ENCODE measurements at places on chromosomes 7 and 10. TPM values are rescaled to one million over a fixed set of nuclear protein-coding genes. Genes with fewer than 3 reads are reported as not detected.

DNA sequence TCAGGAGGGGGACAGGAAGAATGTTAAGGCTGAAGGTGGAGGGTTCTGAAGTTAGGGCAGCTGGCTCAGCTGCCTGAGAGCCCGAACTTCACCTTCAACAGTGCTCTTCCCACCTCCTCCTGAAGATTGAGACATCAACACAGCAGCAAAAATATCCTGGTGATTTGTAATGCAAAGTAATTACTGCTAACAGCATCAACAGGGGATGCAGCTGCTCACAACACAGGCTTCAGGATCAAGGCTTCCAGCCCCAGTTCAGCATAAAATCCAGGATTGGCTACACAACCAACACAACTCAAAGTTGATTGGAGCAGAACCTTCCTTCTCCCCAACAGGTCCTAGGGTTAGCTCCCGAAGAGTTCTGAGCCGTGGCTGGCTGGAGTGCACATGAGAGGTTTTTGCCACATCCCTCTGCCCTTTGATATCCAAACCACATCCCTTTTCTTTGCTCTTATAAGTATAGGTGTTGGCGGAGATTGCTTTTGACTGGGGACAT is 242.4 kb downstream of the KIAA1217 start:
- DNase-seq: no peak

GRCh38 chr10:74034301-74034700 is 36.4 kb downstream of the VCL start:
- no peak for DNase-seq

Gene LAMB1
- 180 TPM for total RNA-seq

Gene ANKRD2
- total RNA-seq: not detected

GRCh38 chr7:114949231-114949630 is 27.3 kb downstream of the MDFIC start:
- DNase-seq: no peak

DNA sequence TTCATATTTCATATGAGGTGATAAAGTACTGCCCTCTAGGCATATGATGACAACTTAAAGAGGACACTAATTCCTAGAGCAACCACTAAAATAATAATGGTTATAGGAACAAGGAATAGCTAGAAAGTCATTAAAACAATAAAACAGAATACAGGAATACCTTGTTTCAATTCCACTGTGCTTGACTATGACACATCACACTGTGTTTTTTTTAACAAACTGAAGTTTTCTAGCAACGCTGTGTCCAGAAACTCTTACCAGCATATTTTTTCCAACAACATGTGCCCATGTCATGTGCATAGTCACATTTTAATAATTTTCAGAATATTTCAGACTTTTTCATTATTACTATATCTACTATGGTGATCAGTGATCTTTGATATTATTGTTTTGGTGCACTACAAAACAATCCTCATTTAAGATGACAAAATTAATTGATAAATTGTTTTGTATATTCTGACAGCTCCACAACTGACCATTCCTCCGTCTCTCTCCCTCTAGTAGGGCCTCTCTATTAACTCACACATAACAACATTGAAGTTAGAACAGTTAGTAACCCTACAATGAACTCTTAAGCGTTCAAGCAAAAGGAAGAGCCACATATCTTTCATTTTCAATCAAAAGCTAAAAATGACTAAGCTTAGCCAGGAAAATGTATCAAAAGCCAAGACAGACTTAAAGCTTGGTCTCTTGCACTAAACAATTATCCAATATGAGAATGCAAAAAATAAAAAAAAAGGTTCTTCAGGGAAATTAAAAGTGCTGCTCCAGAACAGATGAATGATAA is 85.8 kb downstream of the SNX13 start:
- no peak for DNase-seq

DNA sequence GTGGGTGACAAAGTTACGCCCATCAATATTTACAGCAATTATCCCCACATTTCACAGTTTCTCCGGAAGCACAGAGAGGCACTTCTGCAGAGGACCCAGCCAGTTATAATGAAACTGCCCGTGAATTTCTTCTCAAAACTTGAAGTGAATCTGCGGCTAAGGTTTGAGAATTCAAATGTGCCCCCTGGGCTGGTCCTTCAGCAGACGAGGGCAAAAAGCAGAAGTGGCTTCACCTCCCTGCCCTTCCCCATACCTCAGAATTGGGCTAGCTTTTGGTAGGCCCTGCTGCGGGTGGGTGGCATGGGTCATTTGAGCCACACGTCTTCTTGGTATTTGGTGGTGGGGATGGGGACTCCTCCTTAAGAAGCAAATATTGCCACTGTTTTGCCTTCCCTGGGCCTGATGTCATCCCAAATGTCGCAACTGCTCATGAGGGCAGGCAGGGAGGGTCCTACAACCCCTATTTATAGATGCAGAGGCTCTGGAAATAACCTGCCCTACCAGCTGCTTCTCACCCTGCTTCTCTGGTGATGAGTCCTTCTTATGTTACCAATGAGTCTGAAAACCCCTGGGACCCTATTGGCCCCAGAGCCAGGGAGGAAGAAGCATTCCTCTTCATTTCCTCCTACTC is 16.6 kb upstream of the WDFY4 start:
- no peak for DNase-seq

DNA sequence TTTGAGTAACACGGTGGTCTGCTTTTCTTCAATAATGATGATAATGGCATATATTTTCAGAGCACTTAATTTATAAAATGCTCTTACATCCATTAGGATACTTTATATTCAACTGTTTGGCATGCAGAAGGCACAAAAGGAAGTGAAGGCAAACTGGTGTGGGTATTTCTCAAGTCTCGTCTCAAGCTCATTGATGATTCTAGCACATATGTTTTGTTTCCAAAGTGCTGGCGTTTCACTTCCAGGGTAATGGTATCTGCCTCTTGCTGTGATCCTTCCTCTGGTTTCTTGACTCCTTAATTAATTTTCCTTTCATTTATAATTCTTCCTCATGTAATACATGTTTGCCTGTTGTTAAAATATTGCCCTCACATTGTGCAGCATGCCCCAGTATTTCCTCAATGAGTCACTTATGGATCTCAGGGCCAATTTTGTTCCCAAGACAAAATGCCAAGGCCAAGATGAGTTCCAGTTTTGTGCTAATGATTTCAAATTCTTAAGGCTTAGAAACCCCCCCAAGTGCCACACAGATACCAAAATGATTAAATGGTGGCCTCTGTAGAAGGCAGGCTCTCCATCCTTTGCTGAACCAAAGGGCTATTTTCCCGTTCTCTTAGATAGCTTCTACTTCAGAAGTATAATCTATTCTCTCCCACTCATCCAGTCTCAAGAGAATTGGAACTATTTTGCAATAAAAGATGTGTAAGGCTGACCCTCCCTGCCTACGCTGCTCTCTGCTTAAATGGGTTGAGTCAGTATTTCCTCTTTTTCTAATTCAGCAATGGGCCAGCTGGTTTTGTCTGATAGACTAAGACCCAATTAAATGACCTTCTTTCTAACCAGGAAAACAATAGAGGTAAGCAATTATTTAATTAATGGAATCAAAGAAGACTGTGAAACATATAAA is 171.2 kb downstream of the ZNF365 start:
- DNase-seq: peak; percentile 17

- DNase-seq: no peak
These were observed 34.5 kb downstream of the MTPN start for GRCh38 chr7:135942614-135943013.

DNA sequence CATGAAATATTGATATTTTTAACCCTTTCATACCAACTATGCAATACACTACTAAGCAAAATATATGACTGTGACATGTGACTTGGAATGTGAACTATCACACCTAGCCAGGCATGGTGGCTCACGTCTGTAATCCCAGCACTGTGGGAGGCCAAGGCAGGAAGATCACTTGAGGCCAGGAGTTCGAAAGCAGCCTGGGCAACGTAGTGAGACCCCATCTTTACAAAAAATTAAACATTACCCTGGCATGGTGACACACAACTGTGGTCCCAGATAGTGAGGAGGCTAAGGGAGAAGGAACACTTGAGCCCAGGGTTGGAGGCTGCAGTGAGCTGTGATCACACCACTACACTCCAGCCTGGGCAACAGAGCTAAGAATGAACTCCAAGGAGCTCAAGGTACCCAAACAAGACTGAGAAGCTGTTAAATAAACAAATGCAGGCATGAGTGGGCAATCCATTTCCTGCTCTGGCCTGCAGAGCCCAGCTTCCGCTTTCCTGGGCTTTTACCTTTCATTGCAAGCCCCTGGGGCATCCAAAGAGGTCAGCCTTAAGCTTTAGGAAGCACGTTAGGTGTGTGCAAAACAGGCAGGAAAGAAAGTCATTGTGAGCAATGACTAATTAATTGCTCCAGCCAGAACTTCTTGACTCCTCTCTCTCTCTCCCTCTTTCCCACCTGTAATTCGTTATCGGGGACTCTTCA is 162.1 kb upstream of the FOXK1 start:
- DNase-seq: no peak

DNA sequence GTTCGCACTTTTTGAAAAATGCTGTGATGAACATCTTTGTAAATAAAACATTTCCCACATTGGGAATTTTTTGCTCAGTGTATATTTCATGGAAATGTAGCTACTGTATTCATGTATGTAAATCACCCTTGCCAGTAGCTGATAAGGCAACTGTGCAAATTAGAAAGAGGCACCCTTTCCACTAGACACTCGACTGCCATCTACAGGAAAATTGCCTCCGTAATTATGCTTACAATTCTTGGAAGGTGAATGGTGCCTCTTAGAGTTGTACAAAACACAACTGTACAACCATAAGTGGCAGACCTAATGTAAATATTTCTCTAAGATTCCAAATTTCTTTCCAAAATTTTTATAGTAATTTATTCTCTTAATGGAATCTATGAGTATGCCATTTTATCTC is 491.7 kb downstream of the CCSER2 start:
- DNase-seq: no peak

Gene PON3
- total RNA-seq: 10.1 TPM

- DNase-seq: no peak
These were observed 9.6 kb upstream of the NDUFB2 start for GRCh38 chr7:140686921-140687320.

GRCh38 chr10:110864662-110865140 is 7.0 kb upstream of the PDCD4 start:
- DNase-seq: no peak

Gene TDRD1
- 1.5 TPM for total RNA-seq

DNA sequence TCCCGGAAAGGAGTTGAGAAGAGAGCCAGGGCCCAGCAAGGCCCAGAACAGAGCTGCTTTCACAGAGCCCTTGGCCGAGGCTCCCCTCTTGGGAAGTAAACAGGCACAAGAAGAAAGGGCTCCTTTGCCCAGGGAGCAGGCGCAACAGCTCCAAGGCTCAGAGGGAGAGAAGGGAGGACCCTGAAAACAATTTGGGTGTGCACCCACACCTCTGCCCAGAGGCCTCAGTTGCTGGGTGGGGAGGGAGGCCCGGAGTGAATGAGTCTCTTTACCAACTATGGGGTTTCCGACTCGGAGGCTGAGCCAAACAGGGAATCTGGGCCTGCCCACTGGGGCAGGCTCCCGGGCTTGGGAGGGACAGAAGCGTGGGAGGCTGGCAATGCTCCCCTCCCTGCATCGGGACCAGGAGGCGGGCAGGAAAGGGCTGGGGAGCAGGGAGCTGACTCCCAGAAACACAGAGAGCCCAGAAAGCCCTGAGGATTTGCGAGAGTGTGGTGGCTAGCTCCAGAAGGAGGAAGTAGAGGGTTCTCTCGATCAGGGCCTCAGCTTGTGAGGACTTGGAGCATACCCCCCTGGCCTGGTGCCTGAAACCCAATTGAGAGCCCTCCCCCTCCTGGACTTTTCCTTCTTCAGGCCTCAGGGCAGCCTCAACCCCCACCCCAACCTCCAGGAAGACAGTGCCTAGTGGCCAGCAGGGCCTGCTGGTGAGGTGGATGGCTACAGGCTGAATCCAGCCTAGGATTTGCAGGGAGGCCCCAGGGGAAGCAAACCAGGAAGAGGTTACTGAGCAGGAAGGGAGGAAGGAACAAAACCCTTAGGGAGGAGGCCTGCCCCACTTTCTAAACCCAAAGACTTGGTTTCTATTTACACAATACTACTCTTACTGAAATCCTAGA is 6.2 kb downstream of the C10orf105 start:
- DNase-seq: peak; percentile 94

DNA sequence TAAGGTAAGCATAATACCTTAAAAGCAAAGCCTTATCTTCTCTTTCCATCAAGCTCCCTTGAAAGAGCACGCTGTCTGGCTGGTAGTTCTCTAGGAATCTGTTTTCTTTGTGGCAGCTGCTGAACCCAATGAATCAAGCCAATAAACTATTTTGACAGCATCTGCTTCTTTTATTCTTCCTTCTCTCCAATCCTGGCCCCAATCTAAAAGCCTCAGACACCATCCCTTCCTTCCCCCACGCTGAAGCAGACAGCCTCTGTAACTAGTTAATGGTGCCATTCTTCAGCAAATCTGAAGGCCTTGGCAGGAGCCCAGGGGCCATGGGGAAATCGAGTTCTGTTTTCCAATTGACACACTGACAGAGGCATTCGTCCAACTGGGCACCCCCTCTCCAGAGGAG is 186.6 kb upstream of the LYZL1 start:
- no peak for DNase-seq

Gene NAPEPLD
- 79.4 TPM for total RNA-seq

DNA sequence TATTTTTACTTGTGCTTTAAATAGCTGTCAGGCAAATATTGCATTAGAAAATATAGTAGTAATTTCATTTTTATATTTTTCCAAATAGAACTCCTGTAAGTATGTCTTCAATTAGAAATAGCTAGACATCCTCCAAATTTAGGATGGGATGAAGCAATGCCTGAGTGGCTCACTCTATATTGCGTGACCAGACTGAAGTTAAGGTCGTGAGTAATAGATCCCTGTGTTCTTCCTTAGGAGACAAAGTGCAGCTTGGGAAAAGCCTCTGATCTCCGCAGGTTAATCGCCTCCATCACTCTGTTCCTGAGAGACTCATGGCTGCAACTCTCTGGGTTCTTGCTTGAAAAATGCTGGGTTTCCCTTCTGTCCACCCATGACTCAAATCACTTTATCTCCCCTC is 484.8 kb upstream of the ANKRD30A start:
- DNase-seq: no peak

DNA sequence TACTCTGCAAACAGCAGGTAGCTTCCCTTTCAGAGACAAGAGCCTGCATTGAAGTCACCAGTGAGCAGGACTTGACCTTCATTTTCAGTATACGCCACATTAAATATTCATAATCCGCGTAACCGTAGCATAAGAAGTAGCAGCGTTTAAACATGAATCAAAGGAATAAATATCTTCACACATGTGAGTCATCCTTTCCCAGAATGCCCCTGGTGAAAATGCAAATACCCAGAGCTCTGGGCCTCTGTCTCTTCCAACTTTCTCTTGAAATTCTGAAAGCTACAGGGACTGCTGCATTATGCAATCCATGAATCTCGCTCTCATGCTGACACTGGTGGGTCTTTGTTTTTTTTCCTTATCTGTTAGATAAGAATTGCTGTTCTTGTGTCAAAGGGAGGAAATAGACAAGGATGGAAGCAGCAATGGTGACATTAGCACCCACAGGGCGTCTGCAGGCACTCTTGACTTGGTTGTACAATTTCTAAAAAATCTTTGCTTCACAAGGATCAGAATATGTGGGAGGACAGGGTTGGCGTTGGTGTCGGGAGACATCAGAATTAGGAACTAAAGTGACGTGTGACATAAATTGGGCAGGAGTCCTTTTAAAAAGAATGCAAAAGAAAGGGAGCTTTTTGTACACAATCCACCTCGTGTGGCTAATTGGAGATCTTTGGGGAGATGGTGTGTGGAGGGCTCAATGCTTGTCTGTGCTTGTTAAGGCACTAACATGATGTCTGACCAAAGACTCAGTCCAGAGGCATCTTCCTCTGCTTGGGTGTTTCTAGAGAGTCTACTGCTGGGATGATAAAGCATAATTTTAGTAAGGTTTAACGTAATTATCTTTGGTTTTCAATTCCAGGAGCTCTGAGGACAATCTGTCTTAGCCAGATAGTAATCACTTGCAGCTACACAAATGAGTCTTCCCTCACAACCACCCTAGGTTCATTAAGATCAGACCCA is 390.3 kb downstream of the KCNMA1 start:
- DNase-seq: no peak

Gene CADPS2
- total RNA-seq: 36.4 TPM

Gene UPK3BL2
- not detected for total RNA-seq
